ENCODE measurements at places on chromosomes 16 and 17. TPM values are rescaled to one million over a fixed set of nuclear protein-coding genes. Genes with fewer than 3 reads are reported as not detected.

The PYCARD gene
- 0.71 TPM for total RNA-seq

The FBXL16 gene
- 85.1 TPM for total RNA-seq

The CCL8 gene
- total RNA-seq, result not detected

The KCNG4 gene
- not detected for total RNA-seq

The TAT gene
- not detected for total RNA-seq

The COL1A1 gene
- 10.1 TPM for total RNA-seq

The AANAT gene
- total RNA-seq, result 0.39 TPM

The CACNB1 gene
- 77.1 TPM for total RNA-seq

The GCGR gene
- 6.7 TPM for total RNA-seq

The SLX1A gene
- 16.6 TPM for total RNA-seq

The CYBA gene
- total RNA-seq, result 28.7 TPM

The ST6GALNAC1 gene
- total RNA-seq, result not detected

The KCNH6 gene
- 4.1 TPM for total RNA-seq

The HS3ST3A1 gene
- total RNA-seq, result 1.1 TPM

The HNF1B gene
- total RNA-seq, result not detected

The PRSS53 gene
- total RNA-seq, result 20.4 TPM

The PRDM7 gene
- total RNA-seq, result not detected

The CNTD1 gene
- total RNA-seq, result not detected

The KRT24 gene
- not detected for total RNA-seq

The HEATR9 gene
- not detected for total RNA-seq

The MEOX1 gene
- total RNA-seq, result not detected

The ADCY9 gene
- 30.4 TPM for total RNA-seq

The GPRC5B gene
- total RNA-seq, result 8.7 TPM

The OTOA gene
- total RNA-seq, result not detected

The CNTNAP1 gene
- 44.8 TPM for total RNA-seq

The FBXO39 gene
- not detected for total RNA-seq

The CDH5 gene
- 9.6 TPM for total RNA-seq

The SCNN1G gene
- total RNA-seq, result 0.39 TPM

The LRRC37A gene
- total RNA-seq, result 11.5 TPM

The DPEP2 gene
- total RNA-seq, result not detected

The HCRT gene
- total RNA-seq, result not detected

The FA2H gene
- not detected for total RNA-seq

The RNF227 gene
- total RNA-seq, result 0.49 TPM

The TPPP3 gene
- 21.7 TPM for total RNA-seq

The NPIPA8 gene
- total RNA-seq, result not detected

The MFAP4 gene
- 37.7 TPM for total RNA-seq

The CDK3 gene
- total RNA-seq, result 7.1 TPM

The CTCF gene
- 42.8 TPM for total RNA-seq

The AATK gene
- 27.0 TPM for total RNA-seq

The KLHL10 gene
- total RNA-seq, result not detected

The ZP2 gene
- not detected for total RNA-seq

The MT1X gene
- total RNA-seq, result 9.5 TPM

Measured in glutamatergic neuron (in vitro differentiated cells).